ENCODE measurements at places on chromosomes 11 and 22.

- no peak for DNase-seq
Measured at GRCh38 chr11:119483881-119484371, 61.0 kb upstream of the THY1 start.

DNA sequence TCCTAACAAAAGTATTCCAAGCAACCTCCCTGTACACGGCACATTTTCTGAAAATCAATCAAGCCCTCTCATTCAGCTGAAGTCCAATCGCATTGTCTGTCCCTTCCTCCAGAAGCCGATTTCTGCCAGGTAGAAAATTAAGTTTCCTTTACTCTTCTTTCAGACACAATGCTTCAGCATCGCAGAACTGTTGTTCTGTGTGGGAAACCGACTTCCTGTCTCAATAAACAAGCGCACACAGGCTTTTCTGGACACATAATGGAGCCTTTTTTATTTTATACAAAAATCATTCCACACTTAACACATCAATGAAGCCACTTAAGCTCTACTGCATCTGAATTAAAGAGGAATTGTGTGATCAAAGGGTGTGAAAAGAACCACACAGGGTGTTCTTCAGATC is 75.6 kb downstream of the BLID start:
- no peak for DNase-seq

- DNase-seq = no peak
Measured at GRCh38 chr11:75714211-75714610, 3.4 kb upstream of the MOGAT2 start.

DNA sequence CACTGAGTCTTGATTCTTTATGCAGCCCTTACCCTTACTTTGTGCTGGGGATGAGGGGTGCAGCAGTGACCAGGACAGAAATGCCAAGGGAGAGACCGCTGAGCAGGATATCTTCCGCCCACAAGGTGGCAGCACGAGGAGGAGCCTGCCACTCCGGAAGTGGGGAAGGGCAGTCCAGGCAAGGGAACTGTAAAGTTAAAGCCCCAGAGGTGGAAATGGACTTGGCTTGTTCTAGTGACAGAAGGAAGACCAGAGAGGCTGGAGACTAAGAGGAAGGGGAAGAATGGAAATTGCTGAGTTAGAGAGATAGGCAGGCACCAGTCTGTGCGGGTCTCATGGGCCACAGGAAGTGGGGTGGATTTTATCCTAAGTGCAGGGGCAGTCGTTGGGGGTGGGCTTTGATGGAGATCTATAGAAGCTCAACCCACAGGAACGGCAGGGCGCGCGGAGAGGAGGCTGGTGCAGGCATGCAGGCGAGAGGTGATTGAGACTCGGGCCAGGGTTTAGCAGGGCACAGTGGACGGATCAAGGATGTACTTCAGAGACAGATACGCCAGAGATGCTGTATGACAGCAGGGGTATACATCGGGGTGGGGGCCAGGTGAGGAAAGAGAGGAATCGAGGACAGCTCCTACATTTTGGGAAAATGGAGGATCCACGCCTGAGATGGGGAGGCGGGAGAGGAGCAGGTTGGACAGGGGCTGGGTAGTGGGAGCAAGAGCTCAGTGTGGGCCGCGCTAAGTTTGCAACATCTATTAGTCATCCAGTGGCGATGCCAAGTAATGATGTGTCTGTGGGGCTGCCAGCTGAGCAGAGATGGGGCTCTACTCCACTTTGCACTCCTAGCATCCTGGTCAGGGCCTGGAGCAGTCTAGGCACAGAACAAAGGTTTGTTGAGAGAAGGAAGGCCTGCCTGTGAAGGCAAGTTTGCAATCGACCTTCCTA is 3.3 kb upstream of the GRK2 start:
- DNase-seq = peak; percentile 54

GRCh38 chr22:41469218-41469851 is 418 bp downstream of the ACO2 start:
- DNase-seq = no peak

GRCh38 chr11:77249427-77249826 is 52.1 kb downstream of the GDPD4 start:
- DNase-seq = no peak

DNA sequence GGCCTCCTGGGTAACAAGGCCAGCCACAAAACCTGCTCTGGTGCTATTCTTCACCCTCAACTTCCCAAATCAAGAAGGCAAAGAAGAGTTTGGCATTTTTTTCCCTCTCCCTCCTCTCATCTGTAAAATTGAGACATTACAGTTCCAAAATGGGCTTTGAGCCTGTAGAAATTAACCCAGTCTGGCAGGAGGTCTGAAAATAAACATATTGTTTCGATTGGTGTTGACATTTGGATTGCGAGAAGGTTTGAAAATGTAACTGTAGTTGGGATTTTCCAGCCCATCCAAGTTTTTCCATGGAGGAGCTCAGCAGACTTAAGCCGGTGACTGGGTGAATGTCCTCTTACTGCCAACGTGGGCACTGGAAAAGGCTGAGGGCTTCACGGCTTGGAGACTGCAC is 35.0 kb upstream of the ALX4 start:
- no peak for DNase-seq

- no peak for DNase-seq
Measured at GRCh38 chr11:130194241-130195023, 34.9 kb downstream of the ST14 start.

DNA sequence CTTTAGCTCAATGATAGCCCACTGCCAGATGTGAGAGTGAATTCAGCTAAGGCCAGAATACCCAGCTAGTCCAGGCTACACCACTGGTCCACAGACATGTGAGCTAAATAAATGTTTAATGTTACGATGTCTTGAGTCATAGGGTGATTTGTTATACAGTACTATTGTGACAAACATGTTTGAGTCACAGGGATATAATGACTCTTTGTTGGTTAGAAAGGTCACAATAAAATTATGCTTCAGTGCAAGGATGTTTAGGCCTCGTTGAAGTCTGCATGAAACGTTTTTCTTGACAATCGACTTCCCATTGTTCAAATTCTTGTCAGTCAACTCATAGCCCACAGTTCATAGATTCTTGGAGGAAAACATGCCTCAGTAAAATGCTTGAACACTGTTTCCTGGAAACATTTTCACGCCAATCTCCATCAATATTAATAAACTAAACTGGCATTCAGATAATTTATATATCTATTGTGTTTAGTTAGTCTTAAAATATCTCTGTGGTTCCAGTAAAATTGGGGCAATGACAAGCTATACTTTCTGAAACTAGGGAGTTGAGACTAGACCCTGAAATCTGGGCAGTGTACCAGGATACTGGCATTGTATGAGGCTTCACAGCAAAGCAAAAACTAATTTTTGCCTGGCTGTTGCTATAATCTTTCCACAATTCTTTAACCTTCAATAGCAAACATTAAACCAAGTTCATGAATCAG is 650.8 kb upstream of the KIRREL3 start:
- DNase-seq = no peak

DNA sequence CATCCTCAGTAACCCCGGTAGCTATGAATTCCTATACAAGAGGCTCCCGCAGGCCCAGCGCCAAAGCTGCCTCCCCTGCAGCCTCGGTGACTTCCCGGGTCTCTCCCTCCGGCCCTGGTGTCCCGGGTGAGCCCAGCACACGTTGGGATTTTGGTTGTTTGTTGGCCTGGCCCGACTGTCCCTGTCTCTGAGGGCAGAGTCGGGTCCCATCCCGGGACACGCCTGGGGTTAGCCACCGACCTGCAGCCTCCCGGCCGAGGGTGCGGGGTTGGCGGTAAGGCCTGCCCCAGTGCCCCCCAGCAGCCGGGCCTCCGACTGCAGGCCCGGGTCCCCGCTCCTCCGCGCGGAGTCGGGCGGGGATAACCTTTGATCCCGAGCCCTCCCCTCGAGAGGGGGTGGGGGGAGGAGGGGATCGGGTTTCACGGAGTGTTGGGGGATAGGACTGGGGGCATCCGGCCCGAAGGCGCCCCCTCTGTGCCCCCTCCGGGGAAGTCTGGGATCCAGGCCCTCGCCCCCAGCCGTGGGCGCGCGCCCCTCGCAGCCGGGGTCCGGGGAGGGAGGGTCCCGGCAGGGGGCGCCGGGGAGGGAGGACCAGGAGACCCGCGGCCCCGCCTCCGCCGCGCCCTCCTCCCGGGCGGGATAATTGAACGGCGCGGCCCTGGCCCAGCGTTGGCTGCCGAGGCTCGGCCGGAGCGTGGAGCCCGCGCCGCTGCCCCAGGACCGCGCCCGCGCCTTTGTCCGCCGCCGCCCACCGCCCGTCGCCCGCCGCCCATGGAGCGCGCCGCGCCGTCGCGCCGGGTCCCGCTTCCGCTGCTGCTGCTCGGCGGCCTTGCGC is at the start of gene FBLN1:
Gene FBLN1 (plus strand): TSS at position 669 of the 835 bp plus-strand sequence. CDS start 103 bp downstream, at position 772.
- no peak for DNase-seq

DNA sequence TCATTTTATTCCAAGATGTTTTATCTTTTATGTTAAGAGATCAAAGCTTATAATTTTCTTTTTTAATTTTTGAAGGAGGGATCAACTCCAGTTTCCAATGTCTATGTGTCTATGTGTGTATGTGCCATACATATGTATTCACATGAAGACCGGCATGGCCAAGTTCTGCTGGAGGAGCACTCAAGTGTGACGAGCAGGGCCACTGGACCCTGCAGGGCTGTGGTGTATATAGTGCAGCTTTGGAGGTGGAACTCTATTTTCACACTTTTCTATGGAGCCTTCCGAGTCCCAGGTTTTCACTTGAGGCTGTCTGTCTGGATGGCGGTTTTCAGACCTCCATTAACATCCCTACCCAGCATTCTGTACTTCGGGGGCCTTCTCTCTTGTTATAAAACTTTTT is 36.5 kb upstream of the TTC12 start:
- DNase-seq = no peak

GRCh38 chr11:126432525-126432924 is 77.0 kb downstream of the ST3GAL4 start:
- DNase-seq = no peak

Data from effector memory CD4-positive, alpha-beta T cell (primary cell).